ENCODE measurements at places on chromosomes 5 and 9.
A peak's percentile ranks its signal among the peaks of the same experiment; 100 is the strongest.

- DNase-seq: no peak
Observed at GRCh38 chr5:77231471-77232138, 21.1 kb downstream of the PDE8B start.

GRCh38 chr5:172403189-172403796 is 51.0 kb downstream of the SH3PXD2B start:
- peak; percentile 78 for DNase-seq

GRCh38 chr5:124701873-124702425 is 44.5 kb downstream of the ZNF608 start:
- DNase-seq: no peak

DNA sequence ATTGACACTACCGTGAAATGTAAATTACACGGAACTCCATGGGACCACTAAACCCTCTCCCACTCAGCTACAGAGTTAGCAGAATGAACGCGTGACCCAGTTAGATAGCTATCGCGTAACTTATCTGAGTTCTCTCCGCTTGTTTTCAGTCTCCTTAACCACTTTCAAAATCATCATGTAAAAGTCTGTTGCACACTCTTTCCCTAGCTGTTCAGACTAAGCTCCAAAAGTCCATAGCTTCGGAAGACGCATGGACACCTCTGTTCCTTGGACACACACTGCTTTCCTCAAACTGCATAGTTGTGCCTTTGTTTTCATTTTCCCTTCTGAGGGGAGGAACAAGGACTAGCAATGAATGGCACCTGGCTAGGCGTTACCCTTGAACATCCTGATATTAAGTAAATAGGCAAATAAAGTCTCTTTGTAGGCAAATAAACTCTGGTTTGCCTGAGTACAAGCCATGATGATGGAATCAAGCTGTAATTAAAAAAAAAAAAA is 83.3 kb downstream of the DAPK1 start:
- DNase-seq: no peak

GRCh38 chr9:23850690-23851629 is 24.9 kb upstream of the ELAVL2 start:
- no peak for DNase-seq

- DNase-seq: no peak
Observed at GRCh38 chr5:158898185-158899177, 201.2 kb downstream of the EBF1 start.

DNA sequence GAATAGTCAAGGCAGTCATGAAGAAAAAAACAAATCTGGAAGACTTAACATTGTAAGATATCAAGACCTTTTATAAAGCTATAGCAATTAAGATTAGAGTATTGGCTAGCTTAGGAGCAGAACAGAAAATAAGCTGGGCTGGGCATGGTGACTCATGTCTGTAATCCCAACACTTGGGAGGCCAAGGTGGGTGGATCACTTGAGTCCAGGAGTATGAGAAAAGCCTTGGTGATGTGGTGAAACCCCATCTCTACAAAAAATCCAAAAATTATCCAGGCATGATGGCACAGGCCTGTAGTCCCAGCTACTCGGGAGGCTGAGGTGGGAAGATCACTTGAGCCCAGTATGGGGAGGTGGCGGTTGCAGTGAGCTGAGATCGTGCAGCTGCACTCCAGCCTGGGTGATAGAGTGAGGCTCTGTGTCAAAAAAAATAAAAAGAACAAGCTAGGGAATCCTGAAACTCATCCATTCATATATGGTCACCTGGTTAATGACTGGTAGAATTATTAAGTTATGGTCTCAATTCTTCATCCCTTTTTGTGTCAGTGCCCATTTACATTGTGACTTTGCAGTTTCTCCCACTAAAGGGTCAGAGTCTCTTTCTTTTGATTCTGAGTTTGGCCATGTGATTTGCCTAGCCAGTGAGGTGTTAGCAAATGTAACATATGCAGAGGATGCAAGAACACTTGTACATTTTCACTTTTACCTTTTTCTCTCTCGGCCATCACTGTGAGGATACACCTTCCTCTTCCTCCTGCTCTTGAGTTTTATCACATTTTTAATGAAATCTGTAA is 144.6 kb upstream of the SGCD start:
- DNase-seq: no peak

GRCh38 chr5:83265318-83265717 is 188.0 kb downstream of the XRCC4 start:
- peak; percentile 49 for DNase-seq

DNA sequence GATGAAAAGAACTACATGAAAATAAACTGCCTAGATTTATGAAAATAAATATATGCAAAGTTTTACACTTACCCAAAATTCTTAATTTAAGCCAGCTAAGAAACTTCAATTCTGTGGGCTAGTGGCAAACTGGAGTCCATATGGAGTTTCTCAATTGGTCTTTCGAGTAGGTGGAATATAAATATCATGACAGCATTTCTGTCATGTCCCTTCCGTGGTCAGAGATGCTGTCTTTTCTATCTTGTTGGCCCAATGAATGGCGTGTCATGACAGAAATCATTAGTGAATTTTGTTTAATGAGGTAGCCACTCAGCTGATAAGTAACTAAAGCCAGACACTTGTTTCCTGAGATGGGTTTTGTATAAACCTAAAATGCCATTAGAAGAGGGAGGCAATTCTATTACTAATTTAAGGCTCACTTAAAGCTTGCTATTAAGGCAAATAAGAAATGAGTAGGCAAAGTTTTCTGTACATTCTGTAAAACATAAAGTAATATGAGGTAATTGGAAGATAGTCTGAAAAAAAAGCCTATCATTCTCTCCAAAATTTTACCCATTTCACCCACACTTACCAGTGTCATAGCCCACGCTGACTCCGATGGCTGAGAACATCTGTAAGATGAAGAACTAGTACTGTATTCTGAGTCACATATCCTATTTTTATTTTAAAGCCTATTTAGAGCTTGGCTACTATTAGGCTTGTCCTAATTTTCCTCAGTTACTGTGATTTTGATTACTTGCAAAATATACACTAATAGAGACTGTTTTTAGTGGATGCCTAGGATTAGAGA is 419.3 kb upstream of the MEF2C start:
- no peak for DNase-seq

DNA sequence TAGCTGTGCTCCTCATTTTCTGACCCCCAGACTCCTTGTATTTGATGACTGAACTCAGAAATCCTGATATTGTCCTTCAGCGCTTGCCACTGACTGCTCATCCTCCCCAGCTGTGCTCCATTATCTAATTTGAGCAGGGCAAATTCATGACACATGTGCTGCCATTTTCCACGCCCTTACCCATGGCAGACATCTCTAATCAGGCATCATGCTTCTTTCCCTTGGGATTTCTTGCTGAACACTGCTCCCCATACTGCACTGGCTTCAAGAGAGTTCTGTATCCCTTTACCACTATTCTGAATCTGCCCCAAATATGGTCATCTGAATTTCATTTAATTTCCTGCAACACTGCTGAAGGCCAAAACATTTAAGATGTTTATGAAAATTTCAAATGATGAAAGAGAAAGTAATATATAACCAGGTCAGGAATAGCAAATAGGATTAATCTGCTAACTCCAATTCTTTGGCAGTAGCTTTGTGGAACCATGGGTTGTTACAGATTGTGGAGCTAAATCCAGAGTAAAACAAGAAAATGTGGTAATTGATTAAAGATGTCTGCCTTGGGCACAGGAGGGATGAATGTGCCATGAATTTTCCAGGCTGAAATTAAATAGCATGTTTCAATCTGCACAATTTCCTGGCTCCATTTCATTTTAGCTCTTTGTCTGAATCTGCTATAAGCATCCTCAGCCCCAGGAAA is 93.6 kb downstream of the CYFIP2 start:
- DNase-seq: no peak

DNA sequence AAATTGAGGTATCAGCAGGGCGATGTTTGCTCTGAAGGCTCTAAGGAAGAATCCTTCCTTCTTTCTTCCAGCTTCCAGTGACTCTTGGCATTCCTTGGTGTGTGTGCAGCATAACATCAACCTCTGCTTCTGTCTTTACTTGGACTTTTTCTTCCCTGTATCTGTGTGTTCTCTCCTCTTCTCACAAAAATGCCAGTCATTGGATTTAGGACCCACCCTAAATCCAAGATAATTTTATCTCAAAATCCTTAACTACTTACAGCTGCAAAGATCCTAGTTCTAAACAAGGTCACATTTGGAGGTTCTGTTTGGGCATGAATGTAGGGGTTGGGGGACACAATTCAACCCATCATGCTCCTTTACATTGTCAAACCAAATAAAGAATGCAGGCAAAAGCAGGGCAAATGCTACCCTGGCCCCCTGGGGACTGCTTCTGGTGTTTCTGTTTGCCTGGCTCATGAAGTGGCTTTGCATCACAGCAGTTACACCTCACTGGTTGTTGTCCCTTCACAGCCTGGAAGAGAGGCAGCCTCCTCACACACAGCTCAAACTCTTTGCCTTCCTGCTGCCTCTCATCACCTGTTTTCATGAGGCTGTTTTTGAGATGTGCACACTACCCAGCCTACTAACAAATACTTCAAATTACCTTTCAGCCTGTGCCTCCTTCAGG is 64.8 kb upstream of the PLCXD3 start:
- DNase-seq: no peak

GRCh38 chr5:82111191-82111590 is 139.4 kb downstream of the ATG10 start:
- no peak for DNase-seq

DNA sequence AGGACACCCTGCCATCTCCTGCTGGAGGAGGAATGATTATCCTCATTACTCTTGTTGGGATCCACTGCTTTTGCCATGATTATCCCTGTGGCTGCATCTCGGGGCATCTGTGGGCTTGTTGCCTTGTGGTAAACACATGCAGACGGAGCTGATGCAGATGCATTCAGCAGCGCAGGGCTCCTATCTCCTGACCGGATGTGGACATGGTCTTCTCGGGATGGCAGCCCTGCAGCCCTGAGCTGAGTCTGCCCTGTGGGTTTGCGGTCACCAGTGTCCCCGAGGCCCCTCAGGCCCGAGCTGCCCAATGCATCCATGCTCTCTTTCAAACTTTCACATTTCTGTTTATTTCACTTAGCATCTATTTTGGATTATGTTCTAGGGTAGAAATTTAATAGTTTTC is 250.4 kb upstream of the IRX1 start:
- DNase-seq: no peak

GRCh38 chr9:69453746-69454145 is 128.7 kb downstream of the ENTREP1 start:
- DNase-seq: no peak

- DNase-seq: no peak
Observed at GRCh38 chr9:126755317-126755875, 49.4 kb upstream of the ZBTB43 start.

DNA sequence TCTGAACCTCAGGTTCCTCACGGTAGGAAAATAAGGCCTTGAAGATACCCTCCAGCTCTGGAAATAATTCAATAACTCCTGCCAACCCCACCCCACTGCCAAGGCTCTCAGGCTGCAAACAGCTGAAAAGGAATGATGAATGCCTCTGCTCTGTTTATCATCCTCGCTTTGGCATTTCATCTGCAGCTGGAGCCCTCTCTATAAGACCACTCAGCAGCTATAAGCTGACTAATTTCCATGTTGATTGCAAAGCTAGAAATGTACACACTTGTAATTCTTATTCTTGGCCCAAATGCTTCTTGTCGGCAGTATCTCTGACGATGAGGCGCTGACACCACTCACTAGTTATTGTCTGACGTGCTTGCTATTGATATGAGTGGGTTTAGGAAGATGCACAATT is 408.4 kb upstream of the NMUR2 start:
- no peak for DNase-seq

- no peak for DNase-seq
Observed at GRCh38 chr5:95149387-95149786, 135.5 kb downstream of the MCTP1 start.

- no peak for DNase-seq
Observed at GRCh38 chr5:72082048-72082447, 25.2 kb upstream of the MAP1B start.

GRCh38 chr5:56686337-56687195 is 128.8 kb upstream of the MAP3K1 start:
- no peak for DNase-seq

DNA sequence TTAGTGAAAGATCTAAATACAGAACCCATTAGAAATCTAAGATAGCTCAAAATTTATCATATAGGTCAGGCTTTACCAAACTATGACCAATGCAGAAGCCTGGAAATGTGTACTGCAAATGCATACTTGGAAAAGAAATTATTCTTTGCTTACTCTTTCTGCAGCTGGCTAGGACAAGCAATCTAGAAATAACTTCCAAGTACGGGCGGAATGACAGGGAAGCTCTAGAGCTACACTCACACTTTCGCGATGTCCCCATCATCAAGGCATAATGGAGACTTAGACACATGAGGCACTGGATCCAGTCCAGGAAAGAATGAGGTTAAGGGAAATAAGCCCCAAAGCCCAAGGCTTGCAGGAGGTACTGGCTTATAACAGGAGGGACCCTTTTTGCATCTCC is 22.4 kb upstream of the MAP1B start:
- DNase-seq: no peak

GRCh38 chr5:118775790-118776499 is 212.4 kb downstream of the DTWD2 start:
- DNase-seq: no peak

- DNase-seq: no peak
Observed at GRCh38 chr5:10509575-10509974, 54.3 kb upstream of the ANKRD33B start.

GRCh38 chr5:7850395-7851239 is at the start of gene CFAP90:
CFAP90 (minus strand) TSS chr5:7851133; CDS start chr5:7851021, 112 bp downstream.
- DNase-seq: no peak

DNA sequence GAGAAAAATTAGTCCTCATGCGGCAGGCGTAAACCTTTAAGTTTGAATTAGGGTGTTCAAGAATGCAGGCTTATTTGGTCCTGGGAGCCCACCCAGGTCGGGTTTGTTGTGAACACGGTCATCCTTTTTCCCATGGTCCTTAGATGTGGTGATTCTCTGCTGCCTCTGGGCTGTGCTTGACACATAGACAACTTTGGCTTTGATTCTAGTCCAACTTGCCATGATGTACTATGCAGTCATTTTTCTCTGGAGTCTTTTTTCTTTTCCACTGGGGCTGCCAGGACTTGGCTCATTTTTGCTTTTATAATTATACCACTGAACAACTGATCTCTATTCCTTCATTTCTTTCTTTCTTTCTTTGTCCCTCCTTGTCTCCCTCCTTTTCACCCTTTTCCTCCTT is 218.6 kb downstream of the SREK1 start:
- no peak for DNase-seq

DNA sequence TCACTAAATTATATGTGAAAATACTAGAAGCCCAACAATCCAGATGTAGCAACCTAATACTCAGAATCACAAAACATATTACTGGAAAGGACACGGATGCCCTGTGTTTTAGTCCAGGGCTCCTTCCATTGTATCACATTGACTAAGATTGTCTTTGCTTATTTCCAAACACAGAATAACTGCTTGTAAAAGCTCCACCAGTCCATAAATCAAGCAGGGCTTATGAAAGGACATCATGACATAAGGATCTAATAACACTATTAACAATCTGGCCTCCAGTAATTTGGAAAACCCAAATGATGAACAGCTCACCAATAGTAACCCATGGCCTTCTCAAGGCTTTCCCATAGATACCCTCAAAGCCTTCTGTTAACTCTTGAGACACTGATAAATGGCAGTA is 39.8 kb downstream of the WDR41 start:
- DNase-seq: no peak

Data from mucosa of gallbladder (tissue), 1 donor.